ENCODE measurements at places on chromosomes 3 and 15.

- no peak for DNase-seq
Observed at GRCh38 chr3:14410106-14410502, 7.7 kb downstream of the SLC6A6 start.

- DNase-seq = no peak
Observed at GRCh38 chr3:12487336-12487735, 3.1 kb downstream of the TSEN2 start.

DNA sequence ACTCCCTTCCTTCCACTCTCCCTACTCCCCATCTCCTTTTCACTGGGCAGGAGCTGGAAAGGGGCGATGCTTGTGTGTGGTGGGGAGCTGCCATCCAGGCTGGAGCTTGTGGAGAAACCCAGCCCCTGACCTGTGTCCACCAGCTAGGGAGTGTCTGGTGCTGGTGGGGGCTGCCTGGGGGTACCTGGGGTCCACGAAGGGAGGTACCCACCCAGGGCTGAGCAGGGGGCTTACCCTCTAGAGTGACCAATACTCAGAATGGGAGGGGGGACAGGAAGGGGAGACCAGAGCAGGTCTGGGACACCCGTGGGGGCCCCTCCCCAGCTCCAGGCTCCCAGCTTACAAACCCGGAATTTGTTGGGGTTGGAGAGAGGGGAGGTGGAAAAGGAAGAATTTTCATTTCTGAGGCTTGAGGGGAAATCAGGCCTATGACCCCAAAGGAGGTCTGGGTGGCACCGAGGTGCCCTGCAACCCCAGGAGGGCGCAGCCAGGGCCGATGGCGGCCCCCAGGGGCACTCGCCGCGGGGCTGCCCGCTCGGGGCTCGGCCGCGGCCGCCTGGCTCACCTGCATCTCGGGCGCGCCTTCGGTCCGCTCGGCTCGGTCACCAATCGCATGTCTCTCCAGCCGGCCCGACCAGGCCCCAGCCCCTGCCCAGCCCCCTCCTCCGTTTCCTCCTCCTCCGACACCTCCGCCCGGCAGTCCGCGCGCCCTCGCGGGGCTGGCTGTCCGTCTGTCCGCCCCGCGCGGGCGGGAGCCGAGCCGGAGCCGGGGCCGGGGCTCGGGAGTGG is 773 bp downstream of the LINGO1 start:
- DNase-seq = no peak

DNA sequence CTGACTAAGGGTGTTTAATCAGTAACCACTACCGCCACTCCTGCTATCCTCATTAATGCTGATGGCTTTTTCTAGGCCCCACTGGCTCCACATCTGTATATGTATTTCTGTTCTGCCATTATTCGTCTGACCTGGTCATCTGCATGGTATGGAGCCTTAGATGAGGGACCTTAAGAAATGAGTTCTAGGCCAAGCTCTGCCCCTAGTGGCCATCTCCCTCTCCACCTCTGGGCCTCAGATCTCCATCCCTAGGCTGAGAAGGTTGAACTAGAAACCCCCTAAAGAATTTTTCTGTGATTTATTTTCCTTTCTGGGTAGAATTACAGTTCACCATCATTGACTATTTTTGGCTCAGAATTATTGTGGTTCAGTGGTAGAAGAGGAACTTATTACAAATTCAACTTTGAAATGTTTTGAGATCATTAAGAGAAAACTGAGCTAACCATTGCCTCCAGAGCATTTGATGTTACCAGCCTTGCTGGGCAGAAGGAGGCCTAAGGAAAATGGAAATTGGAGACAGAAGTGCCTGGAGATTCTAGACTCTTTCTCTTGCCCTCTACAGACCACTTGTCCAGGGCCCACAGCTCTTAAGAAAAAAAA is 325.2 kb upstream of the NR2E3 start:
- DNase-seq = no peak

DNA sequence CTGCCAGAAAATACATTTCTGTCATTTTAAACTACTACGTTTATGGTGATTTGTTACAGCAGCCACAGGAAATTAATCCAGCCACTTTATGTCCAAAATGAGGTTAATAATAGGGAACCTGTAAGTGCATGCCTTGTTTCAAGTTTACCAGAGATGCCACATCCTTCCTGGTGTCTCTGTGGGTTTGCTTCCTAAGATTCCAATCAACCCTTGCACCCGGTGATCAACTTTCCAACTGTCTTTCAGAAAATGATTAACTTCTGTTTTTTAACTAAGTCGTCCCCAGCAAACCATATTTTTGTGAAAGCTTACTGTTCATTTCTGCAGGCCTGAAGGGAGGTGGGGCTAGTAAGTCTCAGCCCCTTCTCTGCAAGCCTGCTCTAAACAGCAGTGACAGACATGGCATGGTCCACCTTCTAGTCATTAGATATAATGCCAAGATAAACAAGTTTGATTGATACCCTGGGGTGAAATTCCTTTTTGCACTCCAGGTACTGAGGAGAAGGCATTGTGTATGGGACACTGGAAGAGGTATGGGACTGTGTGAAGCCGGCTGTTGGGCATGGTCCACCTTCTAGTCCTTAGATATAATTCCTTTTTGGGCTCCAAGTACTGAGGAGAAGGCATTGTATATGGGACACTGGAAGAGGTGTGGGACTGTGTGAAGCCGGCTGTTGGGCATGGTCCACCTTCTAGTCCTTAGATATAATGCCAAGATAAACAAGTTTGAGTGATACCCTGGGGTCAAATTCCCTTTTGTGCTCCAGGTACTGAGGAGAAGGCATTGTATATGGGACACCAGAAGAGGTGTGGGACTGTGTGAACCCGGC is 11.1 kb upstream of the TMC3 start:
- DNase-seq = no peak

DNA sequence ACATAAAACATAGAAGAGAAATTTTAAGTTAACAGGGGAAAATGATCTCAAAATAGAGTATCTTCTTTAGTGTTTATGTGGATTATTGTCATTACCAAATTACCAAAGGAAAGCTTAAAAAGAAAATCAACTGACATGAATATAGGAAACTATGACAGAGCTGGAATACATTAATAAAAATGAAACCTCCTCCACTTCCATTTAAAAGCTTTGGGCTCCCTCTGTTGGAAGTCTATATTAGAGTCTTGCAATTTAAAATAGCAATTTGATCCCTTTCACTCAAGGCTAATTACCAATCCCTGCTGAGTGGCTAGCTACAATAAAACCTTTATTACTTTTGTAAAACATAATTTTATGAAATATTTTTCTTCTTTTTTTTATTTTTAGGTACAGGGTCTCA is 61.4 kb upstream of the IMPG2 start:
- DNase-seq = peak; percentile 71

DNA sequence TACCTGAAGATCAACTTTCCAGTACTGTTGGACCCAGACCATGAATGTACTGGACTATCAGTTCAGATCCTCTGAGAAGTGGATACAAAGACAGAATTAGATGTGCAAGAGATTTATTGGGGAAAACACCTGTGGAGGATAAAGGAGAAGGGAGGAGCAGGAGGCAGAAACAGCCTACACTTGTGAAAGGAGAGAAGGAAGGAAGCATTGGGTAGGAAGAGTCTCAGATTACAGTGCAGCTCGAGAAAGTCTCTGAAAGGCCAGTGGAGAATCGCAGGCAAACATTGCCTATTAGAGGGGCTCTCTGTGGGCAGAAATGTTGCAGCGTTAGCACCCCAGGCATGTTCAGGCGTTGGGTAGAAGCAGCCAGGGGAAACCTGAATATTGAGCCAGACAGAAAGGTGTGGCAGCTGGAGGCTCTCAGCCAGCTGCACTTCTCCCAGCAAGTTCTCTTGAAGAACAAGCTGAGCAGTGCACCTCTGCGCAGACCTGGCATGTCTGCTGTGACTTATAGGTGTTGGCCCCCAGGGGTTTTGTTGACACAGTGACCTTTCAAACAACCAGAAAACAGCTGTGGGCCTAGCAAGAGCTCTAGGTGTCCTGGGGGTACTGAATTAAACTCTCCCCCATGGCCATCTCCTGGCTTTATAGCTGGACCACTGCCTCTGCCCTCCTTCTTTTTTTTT is 7.0 kb downstream of the CHST14 start:
- peak; percentile 29 for DNase-seq

- DNase-seq = no peak
Observed at GRCh38 chr15:78507831-78508160, 419 bp downstream of the HYKK start.

- peak; percentile 87 for DNase-seq
Observed at GRCh38 chr3:49021813-49022687, at the start of gene NDUFAF3. Gene NDUFAF3 (plus strand): TSS chr3:49022121. CDS start chr3:49022145, 24 bp downstream.

DNA sequence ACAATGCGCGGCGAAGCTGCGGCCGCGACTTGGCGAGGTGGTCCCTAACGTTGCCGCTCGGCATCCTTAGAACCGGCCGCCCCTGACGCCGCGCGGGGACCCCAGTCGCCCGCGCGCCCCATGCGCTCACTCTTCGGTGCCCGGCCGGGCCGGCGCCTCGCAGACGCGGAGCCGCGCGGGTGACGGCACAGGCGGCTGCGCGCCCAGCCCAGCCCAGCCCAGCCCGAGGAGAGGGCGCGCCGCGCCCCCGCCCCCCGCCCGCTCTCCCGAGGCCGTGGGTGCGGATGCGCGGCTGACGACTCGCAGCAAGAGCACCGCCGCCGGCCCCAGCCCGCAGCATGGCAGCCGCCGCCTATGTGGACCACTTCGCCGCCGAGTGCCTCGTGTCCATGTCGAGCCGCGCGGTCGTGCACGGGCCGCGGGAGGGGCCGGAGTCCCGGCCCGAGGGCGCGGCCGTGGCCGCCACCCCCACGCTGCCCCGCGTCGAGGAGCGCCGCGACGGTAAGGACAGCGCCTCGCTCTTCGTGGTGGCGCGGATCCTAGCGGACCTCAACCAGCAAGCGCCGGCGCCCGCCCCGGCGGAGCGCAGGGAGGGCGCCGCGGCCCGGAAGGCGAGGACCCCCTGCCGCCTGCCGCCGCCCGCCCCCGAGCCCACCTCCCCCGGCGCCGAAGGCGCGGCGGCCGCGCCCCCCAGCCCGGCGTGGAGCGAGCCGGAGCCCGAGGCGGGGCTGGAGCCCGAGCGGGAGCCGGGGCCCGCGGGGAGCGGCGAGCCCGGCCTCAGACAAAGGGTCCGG is 437 bp downstream of the KLF13 start:
- DNase-seq = no peak

DNA sequence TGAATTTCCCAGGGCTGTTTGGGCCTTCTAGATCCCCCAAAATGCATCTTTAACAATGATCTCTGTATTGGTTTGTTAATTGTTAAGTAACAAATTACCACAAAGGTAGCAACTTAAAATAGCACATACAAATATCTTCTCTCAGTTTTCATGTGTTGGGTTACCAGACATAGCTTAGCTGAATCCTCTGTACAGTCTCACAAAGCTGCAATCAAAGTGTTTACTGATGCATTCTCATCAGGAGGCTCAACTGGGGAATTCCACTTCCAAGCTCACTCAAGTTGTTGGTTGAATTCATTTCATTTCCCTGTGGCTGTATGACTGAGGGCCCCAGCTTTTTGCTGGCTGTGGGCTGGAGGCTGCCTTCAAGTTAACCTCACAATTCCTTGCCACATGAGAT is 297.6 kb downstream of the RPLP1 start:
- no peak for DNase-seq

- DNase-seq = no peak
Observed at GRCh38 chr3:38177181-38177580, 11.8 kb downstream of the OXSR1 start.

DNA sequence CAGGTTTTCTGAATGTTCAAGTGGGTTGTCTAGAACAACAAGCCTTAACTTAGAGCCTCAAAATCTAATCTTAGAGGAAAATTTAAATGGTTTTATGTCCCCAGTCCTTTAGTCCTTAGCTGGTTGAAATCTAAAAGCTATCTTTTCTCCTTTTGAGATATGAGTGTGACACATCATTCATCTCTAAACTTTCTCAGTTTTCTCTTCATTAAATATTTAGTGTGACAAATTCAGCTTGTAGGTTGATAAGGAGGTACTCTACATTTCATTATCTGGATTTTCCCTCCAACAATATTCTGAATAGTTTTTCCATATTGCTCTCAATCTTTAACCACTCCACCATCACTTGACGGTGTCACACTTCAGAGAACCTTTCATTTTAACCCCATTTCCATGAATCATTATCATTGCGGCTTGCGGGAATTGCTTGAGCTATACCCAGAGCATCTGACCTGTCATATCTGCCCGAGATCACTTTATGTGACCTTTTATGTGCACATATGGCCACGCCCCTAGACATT is 16.1 kb upstream of the ATP8B4 start:
- DNase-seq = no peak

GRCh38 chr15:96344706-96345559 is 14.4 kb downstream of the NR2F2 start:
- no peak for DNase-seq

GRCh38 chr3:161607056-161607455 is 110.4 kb downstream of the OTOL1 start:
- DNase-seq = peak; percentile 12

DNA sequence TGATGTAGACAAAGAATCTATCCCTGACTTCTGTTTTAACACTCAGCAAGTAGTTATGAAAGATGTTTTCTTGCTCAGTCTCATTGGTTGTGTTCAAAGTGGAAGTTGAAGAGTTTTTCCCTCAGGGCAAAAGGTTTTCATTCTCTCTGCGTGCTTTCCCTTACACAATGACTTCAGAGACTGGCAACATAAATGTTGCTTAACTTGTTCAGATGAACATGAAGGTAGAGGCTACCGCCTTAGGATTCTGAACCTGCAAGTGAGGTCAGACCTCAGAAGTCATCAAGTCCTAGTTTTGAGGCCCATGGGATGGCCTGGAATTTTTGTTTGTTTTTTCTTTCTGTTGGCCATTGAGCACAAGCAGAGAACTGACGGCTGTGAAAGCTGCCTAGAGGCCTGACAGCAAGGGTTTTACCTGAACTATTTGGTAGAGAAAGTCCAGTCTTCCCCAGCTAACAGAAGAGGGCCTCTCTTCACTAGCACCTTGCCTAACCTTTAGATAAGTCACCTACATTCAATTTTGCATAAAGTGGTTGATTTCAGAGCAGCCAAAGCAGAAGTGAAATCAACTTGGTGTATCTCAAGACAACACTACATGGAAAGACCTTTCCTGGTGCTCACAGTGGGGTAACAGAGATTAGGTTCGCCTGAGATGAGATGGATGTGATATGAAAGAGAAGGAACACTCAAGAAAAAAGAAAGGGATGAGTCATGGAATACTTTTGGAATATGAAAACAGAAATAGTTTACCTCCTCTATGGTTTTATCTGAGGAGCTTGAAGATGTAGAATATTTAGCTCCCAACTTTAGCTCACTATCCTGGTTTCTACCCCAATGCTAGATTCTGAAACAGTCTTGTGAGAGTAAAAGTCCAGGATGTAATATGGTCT is 53.6 kb upstream of the AP4E1 start:
- no peak for DNase-seq

DNA sequence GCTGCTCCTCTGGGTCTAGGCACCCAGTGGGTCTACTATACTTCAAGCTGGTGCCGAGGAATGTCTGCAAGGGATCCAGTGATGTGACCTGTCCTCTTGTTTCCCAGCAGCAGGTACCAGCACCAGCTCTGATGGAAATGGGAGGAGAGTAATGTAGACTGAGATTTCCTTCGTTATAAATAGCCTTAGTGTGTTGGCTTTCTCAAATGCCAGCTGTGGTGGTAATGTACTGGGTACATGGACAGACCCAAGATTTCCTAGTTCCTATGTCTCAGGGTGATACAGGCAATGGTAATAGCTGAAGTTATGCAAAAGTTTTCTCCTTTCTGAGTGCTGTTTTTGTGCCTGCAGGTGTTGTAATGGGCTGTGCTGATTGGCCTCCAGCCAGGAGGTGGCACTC is 33.0 kb upstream of the ABI3BP start:
- no peak for DNase-seq
